Stimulated activated naive CD8-positive, alpha-beta T cell treated with anti-CD3 and anti-CD28 coated beads, Interleukin-15, Interleukin-2, amounts not matched to agents 100 U/mL and 50 U/mL, for 24 hours (primary cell): ENCODE measurements at places on chromosomes 4 and X.

DNA sequence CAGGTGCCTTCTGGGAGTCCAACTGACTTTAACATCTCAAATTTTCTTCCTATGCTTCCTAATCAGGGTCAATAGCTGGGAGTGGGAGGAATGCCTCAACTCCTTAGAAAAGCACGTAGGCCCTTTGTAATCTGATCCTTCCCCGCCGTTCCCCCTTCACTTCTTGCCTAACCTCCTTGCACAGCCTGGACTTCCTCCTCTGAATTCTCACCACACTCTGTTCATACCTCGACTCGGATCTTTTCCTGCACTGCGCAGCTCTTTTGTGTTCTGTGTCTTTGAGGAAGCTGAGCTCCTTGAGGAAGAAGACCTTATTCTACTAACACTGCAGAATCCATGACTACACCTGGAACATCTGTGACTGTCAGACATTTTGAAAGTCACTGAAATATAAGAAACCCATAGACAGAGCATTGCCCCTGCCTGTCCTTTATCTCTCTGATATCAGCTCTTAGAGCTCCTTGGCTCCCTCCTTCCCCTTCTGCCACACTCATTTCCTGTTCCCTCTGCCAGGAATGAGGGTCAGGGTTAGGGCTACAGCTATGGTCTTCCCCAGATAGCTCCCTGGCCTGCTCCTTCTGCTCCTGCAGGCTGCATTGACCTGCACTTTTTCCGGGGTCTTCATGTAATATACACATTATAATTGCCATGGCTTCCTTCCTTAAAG, 140.2 kb upstream of the LDB2 start:
- DNase-seq: no peak

DNA sequence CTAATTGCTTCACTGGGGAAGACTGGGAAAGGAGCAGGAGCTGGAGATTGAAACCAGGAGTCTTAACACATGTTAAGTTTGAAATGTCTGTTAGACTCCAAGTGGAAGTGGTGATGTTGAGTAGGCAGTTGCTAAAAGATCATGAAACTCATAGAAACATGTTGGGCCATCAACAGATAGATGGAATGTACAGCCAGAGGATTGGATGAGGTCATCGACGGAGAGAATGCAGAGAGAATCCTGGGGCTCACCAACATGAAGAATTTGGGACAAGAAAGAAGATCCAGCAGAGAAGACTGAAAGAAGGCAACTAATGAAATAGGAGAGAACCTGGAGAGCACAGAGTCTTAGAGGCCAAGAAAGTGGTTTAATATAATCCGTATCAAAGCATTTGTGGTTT, 19.4 kb upstream of the TSPAN5 start:
- DNase-seq: no peak

- DNase-seq: no peak
These were observed 10.2 kb upstream of the GLOD5 start for GRCh38 chrX:48751343-48751742.

- no peak for DNase-seq
These were observed 31.2 kb downstream of the ZNF827 start for GRCh38 chr4:145907390-145907789.

GRCh38 chrX:133913009-133913408, 72.4 kb downstream of the GPC3 start:
- no peak for DNase-seq

GRCh38 chr4:26020881-26021280, 106.9 kb downstream of the SMIM20 start:
- no peak for DNase-seq

DNA sequence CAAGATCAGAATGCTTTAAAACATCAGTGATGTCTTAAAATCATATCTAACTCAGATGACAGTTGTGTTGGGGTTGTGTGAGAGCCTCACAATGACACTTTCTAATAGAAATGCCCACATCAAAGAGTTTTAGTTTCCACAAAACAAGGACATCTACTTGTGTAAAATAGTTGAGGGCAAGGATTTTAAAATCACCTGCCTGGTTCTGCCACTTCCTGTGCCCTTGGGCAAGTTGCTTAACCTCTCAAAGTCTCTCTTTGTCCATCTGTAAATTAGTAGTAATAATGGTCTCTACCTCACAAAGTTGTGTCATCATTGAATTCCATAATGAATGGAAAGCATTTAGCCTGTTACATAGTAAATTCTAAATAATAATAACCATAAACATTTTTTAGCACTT, 41.9 kb upstream of the RELL1 start:
- no peak for DNase-seq

GRCh38 chrX:39416547-39417260, 615.4 kb downstream of the MID1IP1 start:
- DNase-seq: no peak

DNA sequence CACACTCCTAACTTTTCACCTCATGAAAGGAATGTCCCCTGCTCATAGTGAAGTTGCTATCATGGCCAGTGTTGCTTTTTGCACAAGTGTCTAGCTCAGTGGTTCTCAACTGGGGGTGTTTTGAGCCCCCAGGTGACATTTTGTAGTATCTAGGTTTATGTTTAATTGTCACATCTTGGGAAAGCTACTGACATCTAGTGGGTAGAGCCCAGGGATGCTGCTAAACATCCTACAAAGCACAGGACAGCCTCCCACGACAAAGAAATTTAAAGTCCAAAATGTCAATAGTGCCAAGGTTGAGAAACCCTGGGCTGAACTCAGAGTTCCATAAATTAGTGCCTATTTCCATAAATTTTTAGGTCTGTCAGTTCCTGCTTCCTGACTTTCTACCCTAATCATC, 70.7 kb upstream of the HCCS start:
- no peak for DNase-seq

- DNase-seq: no peak
These were observed 33.5 kb downstream of the ARSJ start for GRCh38 chr4:113945906-113946305.

DNA sequence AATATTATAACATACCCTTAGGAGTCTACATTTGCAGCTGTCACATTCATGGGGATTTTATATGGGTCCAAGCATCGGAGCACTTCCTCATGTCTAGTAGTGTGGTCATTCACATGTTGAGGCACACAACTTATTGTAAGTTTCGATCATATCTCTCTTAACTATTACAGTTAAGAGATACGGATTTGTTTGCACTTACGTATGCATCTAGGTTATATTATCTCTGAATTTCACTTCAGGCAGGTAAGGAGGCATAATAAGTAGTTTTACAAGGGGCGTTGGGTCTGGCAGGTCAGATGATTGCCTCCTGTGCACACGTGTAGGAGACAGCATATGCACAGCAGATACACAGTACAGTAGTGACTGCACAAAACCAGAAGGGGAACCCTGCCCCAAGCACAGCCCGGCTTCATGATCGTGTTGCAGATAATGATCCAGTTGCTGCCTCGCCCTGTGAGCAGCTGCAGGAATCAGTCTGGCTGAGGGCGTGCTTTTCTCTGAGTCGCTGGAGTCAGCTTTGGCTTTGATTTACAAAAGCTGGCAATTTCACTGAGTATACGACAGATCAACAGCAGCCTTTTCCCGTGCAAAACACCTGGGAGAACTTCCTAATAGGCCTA, 302.9 kb upstream of the GATB start:
- DNase-seq: no peak

- no peak for DNase-seq
These were observed 88.6 kb downstream of the PDGFRA start for GRCh38 chr4:54317690-54318089.

DNA sequence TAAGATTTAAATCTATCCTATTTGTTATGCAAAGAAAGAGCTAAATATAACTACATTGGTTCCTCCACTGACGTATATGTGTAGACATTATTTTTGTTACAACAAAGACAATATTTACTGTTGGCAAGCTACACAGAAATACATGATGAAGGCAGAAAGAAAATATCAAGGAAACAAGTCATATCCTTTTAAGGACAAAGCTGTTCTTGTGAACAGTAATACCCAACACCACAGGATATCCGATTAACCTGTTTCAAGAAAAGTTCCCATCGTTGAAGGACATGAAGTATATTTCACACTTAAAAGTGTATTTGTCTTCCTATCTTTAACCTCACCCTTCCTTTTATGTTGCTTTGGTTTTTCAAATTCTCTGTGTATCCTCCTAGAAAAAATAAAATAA, 235.8 kb upstream of the AADAT start:
- no peak for DNase-seq

- no peak for DNase-seq
These were observed 365.1 kb downstream of the STPG2 start for GRCh38 chr4:97778174-97778573.

- DNase-seq: peak; percentile 73
These were observed at the start of gene NAP1L5 for GRCh38 chr4:88697588-88698329. Gene NAP1L5 (minus strand): TSS chr4:88697829. CDS start chr4:88697754, 75 bp downstream.
